ENCODE measurements at places on chromosomes 4 and X.

DNA sequence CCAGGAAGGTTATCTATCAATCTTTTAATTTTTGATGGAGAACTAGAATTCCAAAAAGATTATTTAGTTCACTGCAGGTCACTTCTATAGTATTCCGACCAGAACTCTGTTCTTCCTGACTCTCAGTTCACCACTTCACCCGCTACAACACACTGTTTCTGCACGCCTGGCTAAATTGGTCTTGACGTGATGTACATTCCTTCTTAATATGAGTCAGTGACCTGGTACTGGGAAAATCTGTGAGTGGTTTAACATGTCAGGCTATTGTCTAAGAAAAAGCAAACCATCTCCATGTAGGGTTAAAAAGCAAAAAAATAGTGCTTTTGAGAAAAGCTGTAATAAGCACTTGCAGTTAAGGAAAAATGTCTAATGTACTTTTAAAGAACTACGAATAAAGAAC is 120.4 kb downstream of the NDST3 start:
- DNase-seq, result no peak

DNA sequence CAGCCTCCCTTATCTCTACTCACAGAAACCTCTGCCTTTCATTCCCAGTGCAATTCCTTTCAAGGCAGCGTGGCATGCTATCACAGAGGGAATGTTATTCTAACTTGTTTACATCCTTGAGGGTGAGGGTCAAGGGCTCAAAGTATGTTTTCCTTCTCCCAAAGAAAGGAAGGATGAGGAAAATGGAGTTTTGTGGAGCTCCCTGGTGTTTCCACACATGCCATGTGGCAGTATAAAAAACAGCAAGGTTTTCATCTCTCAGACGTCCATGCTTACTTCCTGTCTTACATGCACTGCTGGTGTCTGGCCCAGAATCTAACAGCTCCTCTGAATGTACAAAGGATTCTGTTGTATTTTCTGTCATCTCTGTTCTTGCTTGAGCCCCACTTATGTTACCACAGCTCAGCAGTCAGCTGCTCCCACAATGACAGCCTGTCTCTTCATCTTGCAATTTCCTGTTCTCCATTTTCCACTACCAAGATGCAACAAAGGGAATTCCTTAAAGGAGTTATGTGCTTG is 128.0 kb downstream of the SNCA start:
- DNase-seq, result no peak

DNA sequence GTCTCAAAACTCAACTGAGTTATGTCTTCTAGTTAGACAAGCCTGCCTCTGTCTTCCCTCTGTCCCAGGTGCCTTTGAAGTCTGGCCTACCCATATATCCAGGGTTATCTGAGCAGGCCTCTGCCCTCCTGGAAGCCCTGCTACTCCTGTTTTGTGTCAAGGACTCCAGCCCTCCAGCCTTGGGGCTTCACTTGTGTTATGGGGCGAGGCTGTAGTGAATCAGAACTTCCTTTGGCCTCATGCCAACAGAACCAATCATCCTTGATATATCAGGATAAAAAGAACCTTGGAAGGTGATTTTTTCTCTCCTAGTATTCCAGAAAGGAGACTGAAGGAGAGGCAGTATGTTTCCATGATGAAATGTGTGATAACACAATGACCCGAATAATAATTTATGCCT is 8.9 kb upstream of the ADGRG4 start:
- no peak for DNase-seq

GRCh38 chr4:25857403-25857802 is 5.4 kb downstream of the SEL1L3 start:
- no peak for DNase-seq

DNA sequence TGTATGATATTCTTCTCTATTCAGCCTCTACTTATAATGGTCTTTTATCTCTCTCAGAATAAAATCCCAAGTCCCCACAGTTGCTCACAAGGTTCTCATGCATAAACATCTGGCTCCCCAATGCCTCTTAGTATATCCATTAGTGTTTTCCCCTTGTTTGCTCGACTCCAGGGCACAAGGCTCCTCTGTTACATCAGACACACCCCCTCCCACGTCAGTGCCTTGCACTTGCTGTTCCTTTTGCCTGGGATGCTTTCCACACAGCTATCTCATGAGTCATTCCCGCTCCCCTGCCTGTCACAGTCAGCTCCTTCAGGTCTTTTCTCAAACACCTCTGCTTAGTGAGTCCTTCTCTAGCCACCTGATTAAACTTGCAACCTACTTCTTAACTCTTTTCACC is 260.2 kb downstream of the IL1RAPL1 start:
- DNase-seq, result no peak

GRCh38 chr4:43224559-43224958 is 332.0 kb downstream of the GRXCR1 start:
- DNase-seq, result no peak

DNA sequence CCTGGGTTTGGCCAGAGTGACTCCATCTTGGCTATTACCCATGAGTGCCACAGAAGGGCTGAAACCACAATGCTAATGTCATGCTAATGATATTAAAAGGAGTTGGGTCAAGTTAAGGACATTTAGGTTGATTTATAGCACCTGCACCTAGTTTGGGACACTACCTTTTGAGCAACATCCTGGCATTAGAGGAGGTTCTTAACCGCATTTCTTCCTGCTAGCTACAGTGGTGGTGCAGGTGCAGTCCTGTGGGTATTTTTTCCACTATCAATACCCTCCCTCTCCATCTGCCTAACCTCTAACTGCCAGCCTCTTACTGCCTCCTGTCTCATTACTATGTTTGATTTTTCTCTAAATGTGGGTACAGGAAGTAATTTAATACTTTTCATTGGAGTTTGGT is 1276.1 kb downstream of the FSTL5 start:
- no peak for DNase-seq

- DNase-seq, result no peak
These were observed 94.6 kb upstream of the RPS6KA3 start for GRCh38 chrX:20361081-20361889.

GRCh38 chr4:83830138-83830888 is 294.4 kb downstream of the GPAT3 start:
- no peak for DNase-seq

DNA sequence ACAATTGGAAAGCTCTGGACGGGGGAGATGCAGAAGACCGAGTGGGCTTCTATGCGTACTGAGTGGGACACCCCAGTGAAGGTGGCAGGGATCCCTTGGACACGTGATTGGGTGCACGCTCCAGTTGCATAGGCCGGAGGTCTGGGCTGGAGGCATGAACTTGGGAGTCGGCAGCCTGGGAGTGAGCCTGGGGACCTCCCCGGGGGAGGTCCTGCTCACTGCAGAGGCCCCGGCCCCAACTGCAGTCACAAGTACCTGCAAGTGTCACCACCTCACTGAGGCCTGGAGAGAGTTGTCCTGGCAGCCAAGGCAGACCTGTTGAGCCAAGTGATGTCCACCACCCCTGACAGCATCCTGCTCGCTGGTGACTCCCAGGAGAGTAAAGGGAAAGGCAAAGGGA is 49.3 kb upstream of the HMX1 start:
- DNase-seq, result no peak

GRCh38 chr4:30443289-30443688 is 276.9 kb upstream of the PCDH7 start:
- DNase-seq, result no peak

- no peak for DNase-seq
These were observed 201.3 kb downstream of the RBM46 start for GRCh38 chr4:154982187-154983047.

DNA sequence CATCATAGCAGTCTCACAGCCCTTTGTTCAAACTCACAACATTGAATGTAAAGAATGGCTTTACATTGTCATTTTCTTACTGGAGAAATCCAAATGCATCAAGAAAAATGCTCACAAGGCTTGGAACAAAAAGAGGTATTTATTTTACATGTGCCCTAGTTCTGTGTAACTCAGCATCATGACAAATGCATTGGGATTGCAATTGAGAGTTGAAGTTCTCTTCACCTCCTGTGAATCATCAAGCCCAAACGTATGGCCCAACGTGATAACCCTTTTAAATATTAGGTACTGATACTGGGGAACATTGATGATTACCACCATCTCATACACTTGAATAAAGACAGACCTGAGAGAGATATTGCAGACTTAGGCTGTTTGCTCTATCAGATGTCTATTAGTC is 61.6 kb downstream of the GASK1B start:
- no peak for DNase-seq

GRCh38 chr4:37455301-37456131 is 211.0 kb downstream of the NWD2 start:
- DNase-seq, result no peak

DNA sequence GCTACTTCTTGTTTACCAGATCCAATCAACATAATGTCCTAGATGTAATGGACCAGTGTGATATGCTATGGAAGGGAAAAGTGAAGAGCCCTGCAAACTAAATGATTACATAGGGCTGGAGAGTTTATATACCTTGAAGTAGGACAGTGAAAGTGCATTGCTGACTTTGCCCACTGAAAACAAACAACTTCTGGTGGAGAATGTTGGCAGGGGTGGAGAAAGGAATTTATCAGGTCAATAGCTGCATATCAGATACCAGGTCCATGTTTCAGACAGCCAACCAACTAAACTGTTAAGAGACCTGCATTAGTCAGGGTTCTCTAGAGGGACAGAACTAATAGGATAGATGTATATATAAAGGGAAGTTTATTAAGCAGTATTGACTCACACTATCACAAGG is 82.4 kb downstream of the DCUN1D4 start:
- no peak for DNase-seq

DNA sequence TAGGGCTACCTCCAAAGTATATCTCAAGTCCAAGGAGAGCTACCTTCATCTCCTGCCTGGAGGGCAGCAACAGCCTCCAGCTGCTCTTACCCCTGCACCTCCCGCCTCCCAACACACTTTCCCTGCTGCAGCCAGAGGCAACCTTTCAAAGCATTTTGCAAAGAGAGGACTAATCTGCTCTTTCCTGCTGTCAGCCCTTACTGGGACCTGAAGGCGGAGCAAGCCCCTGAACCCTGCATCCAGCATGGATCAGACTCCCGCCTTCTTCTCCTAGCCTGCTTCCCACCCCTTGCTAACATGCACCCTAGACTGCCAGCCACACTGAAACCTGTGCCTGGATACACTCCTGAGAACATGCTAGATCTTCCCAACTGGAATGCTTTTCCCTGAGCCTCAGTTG is 37.7 kb upstream of the VMA21 start:
- no peak for DNase-seq

- no peak for DNase-seq
These were observed 101.9 kb upstream of the SCOC start for GRCh38 chr4:140271553-140271952.

GRCh38 chr4:155541716-155542115 is 124.9 kb upstream of the GUCY1A1 start:
- DNase-seq, result no peak

DNA sequence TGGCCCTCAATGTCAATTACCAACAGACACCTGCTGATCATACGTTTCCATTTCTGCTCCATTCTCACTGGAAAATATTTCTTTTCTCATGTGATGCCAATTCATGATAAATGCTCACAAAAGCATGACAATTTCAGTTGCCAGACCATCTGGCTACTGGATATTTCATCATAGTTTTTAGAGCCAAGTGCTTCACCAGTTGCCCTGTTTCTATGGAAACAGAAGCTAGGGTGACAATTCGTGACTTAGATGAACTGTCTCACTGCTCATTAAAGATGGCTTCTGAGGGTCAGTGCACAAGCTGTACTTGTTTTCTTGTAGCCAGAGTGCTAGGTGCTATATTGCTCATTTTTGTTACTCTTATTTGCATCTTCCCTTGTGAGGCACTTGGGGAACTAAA is 184.9 kb downstream of the COMMD8 start:
- DNase-seq, result no peak

DNA sequence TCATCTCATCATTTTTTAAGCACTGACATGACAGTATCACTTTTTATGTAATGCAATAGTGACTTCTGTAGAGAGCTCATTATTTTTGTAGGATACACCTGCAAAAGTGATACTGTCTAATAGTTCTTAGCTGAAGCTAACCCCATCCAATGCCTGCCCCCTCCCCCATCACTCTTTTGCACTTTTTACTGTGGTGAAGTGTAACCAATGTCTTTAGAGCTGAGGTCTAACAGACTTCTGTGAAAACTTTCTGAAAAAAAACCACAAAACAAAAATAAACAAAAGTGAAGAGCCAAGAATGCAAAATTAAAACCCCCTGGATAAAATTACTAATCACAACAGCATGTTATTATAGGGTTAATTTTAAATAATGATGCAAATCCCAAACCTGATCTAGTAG is 301.1 kb downstream of the ANK2 start:
- no peak for DNase-seq

GRCh38 chr4:165953181-165953580 is 80.1 kb downstream of the TLL1 start:
- no peak for DNase-seq

DNA sequence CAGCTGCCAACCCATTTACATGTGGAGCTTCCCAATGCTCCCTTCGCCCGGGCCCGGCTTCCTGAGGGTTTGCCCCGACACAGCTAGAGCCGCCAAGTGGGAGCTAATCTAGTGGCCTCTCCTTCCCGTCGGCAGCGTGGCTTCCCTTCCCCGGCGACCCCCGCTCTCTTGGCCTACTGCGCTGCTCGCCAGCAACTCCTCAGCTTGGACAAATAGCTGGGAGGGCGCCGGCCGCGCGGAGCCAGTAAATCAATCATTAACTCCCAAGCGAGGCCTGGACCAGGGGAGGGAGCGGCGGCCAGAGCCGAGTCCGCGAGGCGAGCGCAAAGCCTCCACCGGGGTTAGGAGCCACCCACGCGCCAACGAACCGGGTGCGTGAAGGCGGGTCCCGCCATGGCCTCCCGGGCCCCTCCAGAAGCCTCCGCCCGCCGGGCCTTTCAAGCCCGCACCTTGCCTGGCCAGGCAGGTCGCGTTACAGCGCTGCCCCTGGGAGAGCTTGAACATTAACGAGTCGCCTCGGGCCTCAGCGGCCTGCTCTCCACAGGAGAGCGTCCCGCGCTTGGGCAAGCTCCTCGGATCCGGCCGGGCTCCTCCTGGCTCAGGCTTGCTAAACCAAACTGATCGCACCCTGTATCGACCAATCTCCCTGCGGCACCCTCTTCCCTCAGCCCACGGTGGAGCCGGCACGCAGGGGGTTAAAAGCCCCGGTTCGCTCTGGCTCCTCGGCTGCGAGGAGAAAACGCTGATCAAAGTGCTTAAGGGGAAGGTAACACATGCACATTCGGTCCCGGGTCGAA is 10.6 kb upstream of the BCOR start:
- DNase-seq, result no peak

DNA sequence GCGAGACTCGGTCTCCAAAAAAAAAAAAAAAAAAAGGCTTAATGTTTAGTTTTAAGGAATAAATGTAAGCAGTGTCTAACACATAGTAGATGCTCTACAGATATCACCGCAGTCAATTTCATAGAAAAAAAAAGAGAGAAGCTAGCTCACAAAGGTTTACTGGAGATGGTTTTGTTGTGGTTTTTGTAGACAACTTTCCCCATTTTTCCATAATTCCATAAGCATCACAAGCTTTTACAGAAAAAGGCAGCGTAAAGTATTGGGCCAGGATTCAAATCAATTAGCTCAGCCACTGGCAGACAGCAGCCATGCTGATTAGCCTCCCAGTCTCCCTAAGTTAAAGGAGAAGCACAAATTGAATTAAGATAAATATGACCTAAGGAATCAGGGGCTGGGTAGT is 1.5 kb downstream of the GRSF1 start:
- DNase-seq, result no peak

- no peak for DNase-seq
These were observed 46.7 kb downstream of the DDX60L start for GRCh38 chr4:168433571-168433970.
